Stimulated activated naive CD4-positive, alpha-beta T cell (primary cell): ENCODE measurements at places on chromosomes 12 and 14.
A peak's percentile ranks its signal among the peaks of the same experiment; 100 is the strongest.

DNA sequence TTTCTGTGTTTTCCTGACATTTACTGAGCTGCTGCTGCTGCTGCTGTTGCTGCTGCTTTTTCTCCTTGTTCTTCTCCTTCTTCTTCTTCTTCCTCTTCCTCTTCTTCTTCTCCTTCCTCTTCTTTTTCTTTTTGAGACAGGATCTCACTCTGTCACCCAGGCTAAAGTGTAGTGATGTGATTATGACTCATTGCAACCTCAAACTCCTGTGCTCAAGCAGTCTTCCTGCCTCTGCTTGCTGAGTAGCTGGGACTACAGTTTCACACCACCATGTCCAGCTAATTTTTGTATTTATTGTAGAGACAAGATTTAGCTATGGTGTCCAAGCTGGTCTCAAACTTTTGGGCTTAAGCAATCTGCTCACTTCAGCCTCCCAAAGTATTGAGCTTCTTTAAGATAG, 95.8 kb downstream of the TMTC3 start:
- DNase-seq: no peak

- DNase-seq: no peak
Observed at GRCh38 chr12:132954471-132955048, 1.5 kb downstream of the ZNF605 start.

- DNase-seq: no peak
Observed at GRCh38 chr12:126926023-126926594, 1340.9 kb upstream of the TMEM132C start.

DNA sequence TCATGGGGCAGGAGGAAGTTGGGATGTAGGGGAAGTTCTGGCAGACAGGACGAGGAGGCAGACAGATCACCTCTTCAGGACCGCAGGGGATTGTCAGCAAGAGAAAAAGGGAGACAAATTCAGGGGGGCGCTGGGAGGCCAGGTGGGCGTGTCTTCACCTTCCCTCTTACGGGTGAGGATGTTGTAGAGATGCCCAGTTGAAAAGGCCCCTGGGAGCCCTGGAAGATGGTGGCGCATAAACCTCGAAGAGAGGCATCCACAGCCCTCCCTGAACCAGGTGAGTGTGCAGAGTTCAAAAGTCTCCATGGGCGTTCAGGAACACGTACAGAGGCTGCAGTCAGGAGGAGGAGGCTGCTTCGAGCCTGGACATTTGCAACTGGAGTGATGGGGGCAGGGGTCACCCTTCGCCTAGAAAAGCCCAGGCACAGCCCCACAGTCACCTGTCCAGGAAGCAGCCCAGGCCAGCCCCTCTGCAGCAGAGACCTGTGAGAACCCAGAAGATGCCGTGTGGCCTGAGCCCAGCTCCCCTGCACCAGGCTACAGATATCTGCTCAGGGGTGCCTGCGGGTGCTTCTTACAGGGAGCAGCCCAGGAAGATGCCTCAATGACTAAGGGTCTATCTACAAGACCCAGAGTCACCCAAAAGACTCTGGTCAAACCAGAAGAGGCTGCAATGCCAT, 74.4 kb downstream of the PRIMA1 start:
- no peak for DNase-seq

DNA sequence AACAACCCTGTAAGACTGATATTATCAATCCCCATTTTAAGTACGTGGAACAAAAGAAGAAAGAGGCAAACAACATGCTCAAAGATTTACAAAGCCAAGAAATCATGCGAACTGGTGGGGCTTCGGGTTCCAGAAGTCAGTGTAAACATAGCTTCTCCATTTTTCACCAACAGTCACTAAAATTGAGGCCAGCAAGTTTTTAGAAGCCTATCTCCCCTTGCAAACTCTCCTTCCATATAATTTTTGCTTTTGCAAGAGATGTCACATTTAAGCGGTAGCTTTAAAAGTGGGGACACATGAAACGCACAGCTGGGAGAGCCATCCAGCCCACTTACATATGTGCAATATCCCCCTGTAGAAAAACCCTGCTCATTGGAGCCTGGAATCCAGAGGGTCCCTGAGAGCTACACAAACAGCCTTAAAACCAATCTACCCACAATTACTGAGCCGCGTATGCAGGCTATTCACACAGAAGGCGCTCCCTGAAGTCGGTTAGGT, 797 bp downstream of the SLC11A2 start:
- DNase-seq: peak; percentile 59

GRCh38 chr12:39431797-39432196, 11.1 kb downstream of the KIF21A start:
- no peak for DNase-seq
